ENCODE measurements at places on chromosomes 6 and 20.

DNA sequence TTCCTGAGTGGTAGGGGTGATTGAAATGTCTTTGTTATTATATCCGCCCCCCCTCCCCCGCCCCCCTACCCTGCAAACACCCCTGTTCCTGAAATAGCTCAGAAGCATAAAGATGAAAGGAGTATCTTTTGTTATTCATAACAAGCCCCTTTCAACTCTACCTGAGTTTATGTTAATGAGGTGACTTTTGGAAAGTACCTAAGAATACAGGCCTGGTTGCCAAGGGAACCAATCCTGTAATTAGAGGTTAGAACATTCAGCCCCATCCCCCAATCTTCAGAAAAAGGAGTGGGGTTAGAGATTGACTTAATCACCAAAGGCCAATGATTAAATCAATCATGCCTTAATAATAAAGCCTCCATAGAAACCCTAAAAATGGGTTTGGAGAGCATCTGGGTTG lies 979.2 kb upstream of the GJE1 start:
- no peak for DNase-seq

DNA sequence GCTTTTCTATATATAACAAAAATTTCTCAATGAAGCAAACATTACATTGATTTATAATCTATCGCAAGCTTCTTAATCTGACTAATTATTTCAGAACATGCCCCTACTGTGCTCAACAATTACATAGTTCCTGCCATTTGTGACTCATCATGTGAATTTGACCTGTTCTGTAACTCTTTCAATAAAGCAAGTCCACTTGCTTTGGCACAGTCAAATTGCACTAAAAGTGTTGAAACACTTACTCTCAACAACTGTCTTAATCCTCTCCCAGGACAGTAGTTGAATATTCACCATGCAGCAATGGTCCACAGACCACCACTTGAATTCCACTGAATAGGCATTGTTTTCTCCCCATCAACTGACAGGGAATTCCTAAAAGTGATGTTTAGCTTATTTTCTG lies 67.7 kb upstream of the SPTLC3 start:
- no peak for DNase-seq

- no peak for DNase-seq
Observed at GRCh38 chr6:101597693-101598092, 204.2 kb downstream of the GRIK2 start.

DNA sequence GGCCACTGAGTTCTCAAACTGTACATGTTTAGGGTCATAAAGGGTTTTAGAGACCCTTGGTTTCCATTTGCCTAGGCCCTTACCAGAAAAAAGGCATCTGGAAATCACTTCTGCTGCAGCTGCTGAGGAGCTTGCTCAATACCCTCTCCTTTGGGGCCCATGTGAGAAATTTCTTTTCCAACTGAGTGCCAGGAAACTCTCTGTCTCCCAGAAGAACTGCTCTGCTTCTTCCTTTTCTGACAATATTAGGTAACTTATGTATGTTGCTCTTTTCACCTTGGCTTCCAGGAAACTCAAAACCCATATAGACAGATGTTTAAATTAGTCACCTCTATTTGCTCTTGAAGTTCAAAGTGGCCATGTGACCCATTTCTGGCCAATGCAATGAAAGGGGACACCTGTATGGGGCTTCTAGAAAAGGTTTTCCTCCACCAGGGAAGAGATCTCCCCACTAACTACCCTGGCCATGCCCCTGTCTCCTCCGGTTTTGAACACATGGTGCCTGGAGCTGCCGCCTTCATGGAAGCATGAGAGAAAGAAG lies 121.6 kb downstream of the PREX1 start:
- DNase-seq: no peak

All from HuH-7.5 (cell line).